Iris pigment epithelial cell (primary cell): ENCODE measurements at places on chromosomes 7 and 10.

DNA sequence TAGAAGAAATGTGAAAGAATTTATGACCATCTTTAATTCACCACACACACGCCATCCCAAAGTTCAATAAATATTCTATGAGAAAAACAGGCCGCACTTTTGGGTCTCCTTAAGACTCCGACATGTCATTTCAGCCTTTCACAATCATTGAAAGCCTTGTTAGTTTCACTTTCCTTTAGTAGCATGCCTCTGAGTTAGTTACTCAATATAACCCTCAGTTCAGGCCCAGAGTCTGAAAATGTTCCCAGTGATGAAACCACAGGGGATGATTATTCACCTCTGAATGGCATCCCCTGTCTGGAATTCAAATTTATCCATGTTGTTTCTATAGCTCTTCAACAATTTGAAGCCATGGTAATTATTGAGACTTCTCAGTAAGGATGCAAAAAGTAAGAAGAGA is 278.1 kb upstream of the NRP1 start:
- peak; percentile 92 for DNase-seq

- no peak for DNase-seq
Measured at GRCh38 chr7:140215281-140215680, 38.5 kb upstream of the KDM7A start.

DNA sequence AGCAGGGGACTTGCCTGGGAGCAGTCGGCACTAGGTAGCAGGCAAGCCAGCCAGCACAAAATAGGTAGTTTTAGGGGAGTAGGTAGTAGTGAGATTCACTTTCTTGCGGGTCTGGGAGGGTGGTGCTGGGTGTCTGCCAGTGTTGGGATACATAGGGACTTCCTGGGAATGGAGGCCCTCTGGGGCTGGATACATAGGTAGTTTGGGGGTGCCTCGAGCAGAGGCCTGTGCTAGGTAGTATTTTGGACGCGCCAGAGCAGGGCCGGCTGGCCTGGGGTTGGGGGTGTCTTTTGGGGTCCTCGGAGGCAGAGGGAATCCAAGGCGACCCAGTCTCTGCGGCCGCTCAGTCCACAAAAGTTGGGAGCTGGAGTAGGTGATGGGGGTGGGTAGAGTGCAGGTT is 2.0 kb upstream of the HOXA3 start:
- no peak for DNase-seq

DNA sequence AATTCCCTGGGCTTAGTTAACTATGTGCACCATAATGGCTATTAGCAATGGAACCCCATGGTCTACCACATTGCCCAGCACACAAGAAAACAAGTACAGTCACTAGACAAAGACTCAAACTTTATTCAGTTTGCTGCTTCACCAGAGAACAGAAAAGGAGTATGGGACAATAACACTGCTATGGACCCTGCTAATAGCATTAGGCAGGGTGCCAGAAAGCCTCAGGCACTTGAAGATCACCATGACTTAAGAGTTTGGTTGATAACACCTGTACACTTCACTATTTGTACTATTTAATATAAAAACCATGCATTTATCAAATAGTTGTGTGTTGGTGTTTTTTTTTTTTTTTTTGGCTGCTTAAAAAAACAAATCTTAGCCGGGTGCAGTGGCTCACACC is 159.6 kb downstream of the KMT2E start:
- no peak for DNase-seq

GRCh38 chr7:30433082-30433481 is 45.5 kb downstream of the NOD1 start:
- peak; percentile 82 for DNase-seq

DNA sequence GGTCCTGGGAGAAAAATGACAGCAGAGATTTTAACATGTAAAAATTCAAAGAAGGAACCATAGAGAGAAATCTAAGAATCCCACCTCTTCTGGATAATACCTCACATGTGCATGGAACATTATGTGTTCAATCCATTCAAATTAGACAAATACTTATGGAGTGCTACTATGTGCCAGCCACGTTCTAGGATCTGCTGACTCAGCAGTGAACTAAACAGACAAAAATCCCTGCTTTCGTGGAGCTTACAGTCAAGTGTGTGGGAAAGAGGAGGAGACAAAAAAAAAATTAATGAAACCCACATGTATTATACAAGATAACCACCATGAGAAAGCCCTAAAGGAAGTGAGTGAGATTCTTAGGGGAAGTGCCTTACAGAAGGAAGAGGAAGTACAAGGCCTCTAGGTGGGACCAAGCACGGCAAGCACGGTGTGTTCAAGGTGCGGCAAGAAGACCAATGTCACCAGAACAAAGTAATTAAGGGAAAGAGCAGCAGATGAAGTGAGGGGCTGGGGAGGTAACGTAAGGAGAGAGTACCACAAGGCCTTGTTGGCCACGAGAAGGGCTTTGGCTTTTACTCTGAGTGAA is 71.0 kb downstream of the SLC25A13 start:
- no peak for DNase-seq

- DNase-seq: peak; percentile 10
Measured at GRCh38 chr7:15801551-15801950, 115.1 kb upstream of the MEOX2 start.

- DNase-seq: no peak
Measured at GRCh38 chr7:83629117-83629880, 19.6 kb downstream of the SEMA3E start.

DNA sequence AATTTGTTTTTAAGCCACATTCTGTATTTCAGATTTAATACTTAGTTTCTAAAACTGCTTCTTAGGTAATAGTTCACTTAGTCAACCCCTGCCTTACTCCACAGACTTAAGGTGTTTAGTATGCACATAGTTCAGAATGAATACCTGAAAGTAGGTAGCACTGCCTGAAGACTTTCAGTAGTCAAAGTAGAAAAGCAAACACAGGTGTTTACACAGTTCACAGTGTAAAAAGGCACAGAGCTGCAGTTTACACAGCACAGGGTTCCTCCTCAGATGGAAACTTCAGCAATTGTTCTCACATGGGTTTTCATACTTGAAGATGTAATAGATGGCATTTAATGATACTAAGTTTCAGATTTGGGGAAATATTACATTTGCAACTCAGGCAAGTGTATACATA is 3.1 kb upstream of the PKD1L1 start:
- no peak for DNase-seq

- no peak for DNase-seq
Measured at GRCh38 chr10:119289227-119289920, 82.0 kb downstream of the GRK5 start.

DNA sequence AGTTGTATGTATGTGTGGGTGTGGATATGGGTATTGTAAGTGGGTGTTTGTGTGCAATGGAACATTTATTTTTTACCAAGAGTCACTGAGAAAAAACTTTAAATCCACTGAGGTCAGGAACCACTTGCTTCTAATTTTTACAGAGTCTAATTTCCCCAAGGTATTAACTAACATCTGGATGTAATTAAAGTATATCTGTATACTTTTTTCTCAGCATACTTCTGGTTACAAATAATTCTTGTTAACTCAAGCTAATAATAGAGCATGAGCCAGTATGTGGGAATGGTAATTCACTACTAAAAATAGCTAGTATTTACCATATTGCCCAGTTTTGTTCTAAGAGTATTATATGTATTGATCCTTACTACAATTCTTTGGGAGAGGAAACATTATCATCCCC is 24.6 kb upstream of the STEAP4 start:
- DNase-seq: no peak

DNA sequence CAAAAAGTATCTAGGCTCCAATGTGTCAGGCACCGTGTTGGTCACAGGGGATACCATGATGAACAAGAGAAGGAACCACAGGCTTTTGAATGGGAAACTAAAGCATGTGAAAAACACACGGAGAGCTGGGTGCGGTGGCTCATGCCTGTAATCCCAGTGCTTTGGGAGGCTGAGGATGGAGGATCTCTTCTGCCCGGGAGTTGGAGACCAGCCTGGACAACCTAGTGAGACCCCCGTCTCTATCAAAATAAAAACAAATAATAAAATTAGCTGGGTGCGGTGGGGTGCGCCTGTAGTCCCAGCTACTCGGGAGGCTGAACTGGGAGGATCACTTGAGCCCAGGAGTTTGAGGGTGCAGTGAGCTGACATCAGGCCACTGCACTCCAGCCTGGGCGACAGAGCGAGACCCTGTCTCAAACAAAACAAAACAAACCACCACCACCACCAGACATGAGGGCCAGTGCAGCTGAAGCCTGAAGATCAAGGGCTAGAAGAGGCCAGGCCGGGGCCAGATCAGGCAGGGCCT is 611 bp upstream of the COPS6 start:
- DNase-seq: no peak

DNA sequence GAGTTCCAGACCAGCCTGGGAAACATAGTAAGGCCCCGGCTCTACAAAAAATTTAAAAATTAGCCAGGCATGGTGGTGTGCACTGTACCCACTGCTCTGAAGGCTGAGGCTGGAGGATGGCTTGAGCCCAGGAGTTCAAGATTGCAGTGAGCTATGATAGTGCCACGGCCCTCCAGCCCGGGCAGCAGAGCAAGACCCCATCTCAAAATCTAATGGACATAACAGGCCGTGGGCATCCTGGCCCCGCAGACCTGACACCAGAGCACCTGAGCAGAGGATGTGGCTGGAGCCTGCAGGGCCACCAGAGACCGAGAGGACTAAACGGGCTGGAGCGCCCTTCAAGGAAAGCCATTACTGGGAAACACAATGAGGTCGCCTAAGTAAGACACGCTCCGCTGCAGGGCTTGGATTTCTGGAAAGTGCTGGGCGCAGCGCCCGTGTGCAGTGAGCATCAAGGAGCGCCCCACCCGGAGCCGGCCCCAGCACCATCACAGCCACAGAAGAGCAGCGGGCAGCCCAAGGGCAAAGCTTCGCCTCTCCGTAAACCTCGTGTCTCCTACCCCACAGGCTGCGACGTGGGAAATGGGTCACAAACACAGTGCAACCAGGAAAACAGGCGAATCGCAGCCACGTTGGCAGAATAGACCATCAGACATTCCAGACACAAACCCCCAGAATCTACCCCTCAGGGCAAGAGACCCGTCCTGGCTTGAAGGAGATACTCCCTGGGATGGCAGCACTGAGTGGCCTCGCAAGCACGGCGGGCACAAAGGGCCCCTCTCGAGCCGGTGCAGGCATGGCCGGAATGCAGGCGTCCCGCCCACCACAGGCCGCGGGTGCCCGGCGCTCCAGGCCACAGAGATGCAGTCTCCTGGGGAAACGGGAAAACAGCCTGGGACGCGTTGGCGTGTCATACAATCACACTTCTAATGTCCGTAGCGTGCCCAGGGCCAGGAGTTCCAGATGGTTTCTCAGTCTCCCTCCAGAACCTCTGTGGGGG is 4.9 kb downstream of the RADIL start:
- DNase-seq: no peak

DNA sequence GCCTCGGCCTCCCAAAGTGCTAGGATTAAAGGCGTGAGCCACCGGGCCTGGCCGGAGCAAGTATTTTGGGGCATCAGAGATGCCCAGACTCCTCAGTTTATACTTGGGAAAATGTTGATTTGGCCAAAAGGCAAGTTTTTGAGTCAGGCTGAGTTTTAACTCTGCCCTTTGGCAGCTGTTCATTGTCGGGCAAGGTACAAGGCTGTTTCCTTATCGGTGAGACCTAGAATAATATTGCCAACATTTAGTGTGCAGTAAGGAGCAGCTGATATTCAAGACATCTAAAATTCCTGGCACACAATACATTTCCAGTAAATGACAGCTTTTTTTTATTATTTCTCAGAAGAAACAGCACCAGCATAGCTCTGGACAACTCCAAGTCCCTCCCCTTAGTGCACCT is 147.6 kb upstream of the C7orf33 start:
- DNase-seq: no peak

DNA sequence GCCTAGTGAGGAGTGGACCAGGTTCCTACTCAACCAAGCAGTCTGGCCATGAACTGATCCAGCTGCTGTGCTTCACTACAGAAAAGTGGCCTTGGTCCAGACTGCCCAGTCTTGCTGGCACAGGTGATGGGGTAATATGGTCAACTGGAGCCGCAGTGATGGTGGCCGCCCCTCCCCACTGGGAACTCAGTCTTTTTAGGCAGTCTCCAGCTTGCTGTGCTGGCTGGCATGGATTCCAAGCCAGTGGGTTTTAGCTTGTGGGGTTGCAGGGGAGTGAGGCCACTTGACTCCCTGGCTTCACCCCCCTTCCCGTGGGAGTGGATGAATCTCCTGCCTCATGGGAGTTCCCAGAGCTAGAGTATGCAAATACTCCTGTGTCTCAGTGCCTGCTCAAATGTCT is 52.7 kb upstream of the CDK6 start:
- no peak for DNase-seq

GRCh38 chr7:157312941-157313340 is 23.9 kb upstream of the DNAJB6 start:
- no peak for DNase-seq

DNA sequence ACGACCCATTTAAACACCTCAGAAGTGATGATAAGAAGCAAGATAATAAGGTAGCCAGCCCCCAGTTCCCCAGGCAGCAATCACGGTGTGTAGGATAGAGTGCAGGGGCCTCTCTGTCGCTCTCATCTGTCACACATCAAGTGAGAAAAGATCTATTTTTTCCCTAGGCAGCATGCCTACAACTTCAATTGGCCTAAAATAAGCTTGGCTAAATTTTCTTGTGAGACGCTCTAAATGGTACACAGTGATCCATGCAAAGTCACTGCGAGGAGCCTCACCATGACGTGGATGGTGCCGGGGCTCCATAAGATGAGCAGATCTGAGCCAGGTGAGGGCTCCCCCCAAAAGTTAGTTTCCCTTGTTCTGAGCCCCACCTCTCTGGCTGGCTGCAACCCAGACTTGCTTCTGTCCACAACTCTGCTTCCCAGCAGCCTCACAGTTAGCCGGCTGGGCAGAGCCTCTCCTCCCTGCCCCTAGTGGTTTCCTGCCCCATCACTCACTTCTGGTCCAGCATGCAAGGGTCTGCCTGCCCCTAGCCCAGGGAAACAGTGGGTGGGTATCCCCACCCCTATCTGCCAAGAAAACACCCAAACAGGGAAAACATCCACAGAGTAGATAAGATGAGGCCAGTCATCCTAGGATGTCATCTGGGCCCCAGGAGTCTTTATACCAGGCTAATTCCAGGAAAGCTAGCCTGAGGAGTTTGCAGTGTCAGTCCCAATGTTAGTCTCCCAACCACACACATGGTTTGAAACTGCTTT is 342.1 kb downstream of the GRID1 start:
- DNase-seq: no peak

- no peak for DNase-seq
Measured at GRCh38 chr10:11317936-11318670, 293.3 kb downstream of the USP6NL start.

- no peak for DNase-seq
Measured at GRCh38 chr7:38393874-38394273, 120.4 kb upstream of the TARP start.

DNA sequence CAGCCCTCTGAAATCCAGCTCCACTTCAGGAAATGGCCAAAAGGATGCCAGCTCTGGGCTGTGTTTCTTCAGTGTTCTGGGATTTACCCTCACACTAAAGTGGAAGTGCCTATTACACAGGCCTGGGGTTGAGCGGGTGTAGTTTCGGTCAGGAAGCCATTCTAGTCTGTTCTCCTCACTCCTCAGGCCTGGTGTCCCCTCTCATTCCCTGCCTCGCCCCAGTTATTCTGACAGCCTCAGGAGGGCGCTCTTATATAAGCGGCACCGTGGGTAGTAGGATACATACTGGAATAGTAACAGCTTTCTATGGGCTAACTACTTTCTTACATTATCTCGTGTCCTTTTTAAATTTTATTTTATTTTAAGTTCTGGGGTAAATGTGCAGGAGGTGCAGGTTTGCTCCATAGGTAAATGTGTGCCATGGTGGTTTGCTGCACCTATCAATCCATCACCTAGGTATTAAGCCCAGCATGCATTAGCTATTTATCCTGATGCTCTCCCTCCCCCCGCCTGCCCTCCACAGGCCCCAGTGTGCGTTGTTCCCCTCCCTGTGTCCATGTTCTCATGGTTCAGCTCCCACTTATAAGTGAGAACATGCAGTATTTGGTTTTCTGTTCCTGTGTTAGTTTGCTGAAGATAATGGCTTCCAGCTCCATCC is 12.2 kb upstream of the LGI1 start:
- no peak for DNase-seq
